ENCODE measurements at places on chromosomes 4 and X.

DNA sequence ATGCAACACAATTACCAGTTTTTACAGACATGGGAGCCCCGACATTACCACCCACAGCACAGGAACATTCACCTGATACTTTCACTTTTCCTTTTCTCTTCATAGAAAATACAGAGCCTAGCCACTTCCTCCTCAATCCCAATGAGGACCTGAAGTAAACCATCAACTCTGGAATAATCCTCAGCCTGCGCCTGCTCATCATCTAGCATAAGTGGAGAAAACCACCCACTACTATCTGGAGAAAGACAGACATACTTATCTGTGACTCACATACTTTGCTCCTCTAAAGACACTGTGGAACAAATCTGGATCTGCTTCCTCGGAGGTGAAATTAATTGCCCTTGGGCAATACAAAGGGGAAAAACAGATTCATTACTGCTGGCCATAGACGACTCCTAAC lies 47.8 kb downstream of the ZCCHC13 start:
- peak; percentile 7 for DNase-seq

GRCh38 chrX:65926095-65927019 lies 113.5 kb downstream of the VSIG4 start:
- no peak for DNase-seq

DNA sequence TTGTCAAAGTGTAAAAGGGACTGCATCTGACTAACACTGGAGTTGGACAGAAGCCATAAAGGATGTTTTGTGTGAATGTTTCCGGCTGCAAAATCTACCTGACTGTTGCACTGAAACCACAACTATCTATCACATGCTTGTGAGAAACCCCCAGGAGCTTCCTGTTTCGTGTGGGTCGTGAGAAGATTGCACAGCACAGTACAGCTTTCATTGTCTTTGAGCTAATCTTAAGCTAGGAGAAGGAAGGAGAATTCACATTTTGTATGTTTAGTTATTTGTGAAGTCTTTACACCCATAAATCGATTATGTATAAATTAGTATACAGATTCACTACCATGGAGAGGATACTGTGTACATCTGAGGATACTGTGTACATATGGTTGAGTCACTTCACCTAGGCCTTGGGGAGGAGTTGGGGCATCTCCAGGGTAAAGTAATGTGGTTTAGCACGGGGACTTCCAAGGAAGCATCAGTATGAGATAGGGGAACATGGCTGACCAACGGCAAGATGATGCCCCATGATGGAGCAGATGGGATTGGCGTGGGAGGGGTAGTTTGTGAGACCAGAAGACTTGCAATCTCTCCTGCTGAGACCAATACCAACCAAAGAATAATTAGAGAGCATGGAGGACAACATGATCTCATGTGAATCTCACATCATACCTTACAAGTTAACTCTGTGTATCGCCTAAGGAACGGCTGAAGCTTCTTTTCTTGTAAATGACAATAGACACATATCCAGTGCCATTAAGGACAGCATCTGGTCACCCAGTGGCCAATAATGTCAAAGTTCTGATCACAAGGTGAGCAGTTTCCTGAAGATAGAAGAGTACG lies 43.1 kb upstream of the FAM9C start:
- no peak for DNase-seq

GRCh38 chrX:8939322-8939721 lies 94.6 kb downstream of the FAM9B start:
- DNase-seq: no peak

- no peak for DNase-seq
Measured at GRCh38 chrX:41913476-41913875, 9.9 kb downstream of the CASK start.

GRCh38 chrX:72202792-72203401 lies 21.3 kb downstream of the PIN4 start:
- no peak for DNase-seq

DNA sequence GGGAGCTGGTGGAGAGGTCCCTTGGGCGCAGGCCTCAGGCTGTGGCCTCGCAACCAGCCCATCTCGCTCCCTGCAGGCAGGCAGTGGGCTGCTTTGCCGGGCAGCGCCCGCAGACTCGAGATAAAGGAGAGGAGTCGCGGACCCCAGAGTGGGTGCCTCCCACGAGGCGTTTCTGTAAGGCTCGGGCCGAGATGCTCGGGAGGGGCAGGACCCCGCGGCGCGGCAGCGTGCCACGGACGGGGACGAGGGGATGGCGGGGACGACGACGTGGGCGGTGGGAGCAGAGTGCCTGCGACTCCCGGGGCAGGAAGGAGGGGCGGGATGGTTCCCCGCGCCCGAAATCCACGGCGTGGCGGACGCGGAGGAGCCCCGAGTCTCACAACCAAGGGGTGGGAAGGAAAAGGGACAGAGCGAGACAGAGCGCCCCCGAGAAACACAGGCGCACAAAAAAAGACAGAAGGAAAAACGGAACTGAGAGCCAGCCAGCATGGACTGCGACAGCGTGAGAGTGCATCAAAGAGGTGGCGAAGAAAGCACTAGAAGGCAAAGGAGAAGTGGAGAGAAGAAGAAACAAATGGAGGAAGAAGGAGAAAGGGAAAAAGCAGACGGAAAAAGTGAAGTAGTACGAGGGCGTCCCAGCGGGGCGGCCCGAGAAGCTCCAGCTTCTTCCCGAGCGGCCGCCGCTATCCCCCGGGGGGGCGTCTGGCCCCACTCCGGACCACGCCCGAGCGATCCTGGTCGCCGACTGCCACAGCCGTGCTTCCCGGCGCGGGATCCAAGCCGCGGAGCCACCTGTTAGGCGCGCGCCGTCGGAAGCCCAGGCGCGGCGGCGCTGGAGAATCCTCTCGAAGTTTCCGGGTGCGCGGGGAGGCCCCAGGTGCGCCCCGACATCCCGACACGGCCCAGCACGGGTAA lies 1.5 kb downstream of the BEND4 start:
- DNase-seq: no peak

- no peak for DNase-seq
Measured at GRCh38 chr4:4182835-4183568, 43.7 kb downstream of the OTOP1 start.

DNA sequence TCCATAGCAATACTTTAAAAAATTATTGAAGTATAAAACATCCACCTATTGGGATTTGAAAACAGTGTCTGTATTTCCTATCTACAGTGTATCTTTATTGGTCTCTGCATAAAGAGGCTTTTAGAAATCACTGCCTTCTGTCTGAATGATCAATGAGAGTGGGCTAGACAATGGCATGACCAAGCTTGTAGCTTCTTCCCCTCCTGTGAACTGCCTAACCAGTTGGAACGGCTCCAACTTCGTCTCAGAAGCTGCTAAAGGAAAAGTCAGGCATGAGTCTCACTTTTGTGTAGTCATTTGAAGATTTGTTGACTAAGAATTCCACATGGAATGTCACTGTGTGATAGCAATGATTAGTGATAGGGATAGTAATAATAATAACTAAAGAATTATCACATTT lies 64.2 kb downstream of the INTS12 start:
- peak; percentile 65 for DNase-seq

DNA sequence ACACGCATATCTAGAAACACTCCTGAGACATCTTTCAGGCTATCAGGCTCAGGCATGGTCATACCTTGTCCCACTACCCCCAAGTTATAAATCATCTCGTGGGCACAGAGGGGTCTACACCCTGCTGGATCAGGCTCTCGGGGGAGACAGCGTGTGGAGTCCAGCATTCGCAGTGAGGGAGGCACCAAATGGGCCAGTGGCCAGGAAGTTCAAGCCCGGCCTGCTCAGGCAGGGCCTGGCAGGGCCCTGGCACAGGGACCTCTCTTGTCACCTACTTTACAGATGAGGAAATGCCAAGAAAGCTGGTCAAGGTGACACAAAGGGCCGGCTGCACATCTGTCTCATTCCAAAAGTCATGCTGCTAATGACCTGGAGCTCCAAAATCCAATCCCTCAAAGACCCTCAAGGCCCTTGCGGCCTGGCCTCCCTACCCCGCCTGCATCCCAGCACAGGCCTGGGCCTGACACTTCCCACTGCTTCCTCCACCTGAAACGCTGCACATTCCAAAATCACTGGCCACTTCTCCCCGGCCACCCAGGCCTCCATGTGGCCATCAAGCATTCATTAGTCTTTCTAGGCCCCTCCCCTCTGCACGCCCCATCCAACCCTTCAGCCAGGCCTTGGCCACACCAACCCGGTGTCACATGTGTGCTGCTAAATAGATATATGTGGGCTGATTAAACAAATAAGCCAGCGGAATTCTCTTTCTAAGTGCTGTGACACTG lies 35.6 kb downstream of the ACOX3 start:
- DNase-seq: no peak

DNA sequence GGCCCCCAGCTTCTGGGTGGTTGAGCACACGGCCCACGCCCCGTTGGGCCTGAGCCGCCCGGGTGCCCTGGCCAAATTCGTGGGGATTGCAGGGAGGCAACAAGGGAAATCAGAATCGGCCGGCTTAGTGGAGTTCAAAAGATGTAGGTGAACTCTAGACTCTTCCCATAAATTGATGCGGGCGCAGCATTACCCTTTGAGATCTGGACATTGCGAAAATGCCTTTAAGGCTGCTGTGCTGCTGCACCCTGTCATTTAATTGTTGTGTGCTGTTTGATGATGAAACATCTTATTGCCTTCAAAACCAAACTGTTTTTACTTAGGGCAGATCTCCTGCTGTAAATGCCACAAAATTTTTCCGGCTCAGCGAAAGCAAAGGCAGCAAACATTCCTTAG lies 409 bp upstream of the MPP1 start:
- DNase-seq: no peak

DNA sequence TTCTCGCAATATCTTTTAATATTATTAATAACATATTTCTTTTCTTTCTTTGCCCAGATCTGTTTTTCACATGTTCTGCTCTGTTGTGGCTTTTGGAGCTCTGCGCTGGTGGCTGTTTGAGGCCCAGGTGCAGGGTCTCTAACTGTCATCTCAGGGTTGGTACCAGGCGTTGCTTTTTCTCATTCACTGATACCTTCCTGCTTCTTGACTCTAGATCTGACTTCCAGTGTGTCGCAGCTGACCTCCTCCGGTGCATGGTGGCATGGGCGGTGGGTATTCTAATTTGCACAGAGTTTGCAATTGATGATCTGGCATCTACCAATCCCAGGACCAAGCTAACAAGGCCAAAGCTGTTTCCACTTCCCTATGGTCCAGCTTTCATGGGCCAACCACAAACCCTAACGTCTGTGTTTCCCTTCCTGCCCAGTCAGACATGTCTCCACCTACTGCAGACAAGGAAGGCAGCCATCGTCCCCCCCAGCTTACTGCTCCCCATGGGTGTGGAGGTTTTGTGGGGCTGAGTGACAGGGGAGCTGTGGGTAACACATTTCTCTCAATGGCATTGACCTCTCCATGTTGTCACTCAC lies 25.2 kb downstream of the LETM1 start:
- no peak for DNase-seq

- no peak for DNase-seq
Measured at GRCh38 chr4:57405359-57405758, 295.2 kb upstream of the IGFBP7 start.

- DNase-seq: no peak
Measured at GRCh38 chr4:23837371-23837770, 52.5 kb downstream of the PPARGC1A start.

- no peak for DNase-seq
Measured at GRCh38 chrX:30219372-30219771, 4.0 kb downstream of the MAGEB2 start.

DNA sequence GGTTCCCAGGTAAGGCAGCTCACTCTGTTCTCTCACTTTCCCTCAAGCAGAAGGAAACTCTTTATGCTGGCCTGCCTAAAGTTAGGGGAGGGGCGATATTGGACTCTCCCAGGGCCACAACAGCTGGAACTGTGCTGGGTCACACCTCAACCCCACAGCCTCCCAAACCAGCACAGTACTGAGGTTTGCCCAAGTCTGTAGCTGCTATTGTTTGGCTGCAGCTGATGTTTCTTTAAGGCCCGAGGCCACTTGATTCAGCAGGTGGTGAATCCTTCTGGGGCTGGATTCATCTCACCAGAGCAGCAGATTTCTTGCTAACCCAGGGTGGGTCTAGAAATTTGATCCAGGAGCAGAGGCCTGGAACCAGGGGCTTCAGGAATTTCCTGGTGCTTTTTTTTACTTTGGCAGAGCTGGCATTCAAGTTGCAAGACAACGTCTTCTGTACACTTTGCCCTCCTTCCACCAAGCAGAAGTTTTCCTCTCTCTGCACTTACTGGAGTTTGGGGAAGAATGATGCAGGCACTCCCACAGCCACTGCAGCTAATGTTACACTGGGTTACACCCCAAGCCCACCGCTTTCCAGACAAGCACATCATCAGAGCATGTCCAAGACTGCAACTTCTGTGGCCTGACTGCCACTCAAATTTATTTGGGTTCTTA lies 544.7 kb upstream of the NDST4 start:
- no peak for DNase-seq

DNA sequence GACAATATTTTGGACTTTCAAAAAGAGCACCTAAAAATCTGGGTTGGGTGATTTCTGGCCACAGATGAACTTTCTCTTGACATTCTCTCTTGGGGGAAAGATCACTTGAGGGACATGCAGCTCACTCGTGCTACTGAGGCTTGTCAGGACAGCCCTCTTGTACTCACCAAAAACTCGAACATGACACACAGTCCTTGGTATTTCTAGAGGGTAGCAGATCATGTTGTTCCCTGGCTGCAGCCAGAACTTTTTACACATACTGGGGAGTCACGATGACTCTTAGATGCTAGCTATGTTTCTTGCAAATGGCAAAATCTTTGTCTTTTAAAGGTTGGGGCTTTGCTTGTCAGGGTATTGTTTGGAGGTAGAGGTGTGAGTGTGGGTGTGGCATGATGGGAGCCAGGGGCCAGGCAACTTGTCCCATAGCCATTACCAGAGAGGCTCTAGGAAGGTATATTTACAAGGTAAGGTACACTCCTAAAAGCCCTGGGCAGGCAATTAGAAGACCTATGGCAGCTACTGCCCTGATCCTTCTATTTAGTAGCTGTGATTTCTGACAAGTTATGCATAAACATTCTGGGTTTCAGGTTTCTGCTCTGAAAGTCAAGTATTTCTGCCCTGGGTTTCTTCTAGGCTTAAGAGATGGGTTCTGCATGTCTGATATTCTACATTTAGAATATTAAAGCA lies 241.7 kb upstream of the TLL1 start:
- no peak for DNase-seq

Measured in umbilical cord (tissue), 2 donors.